ENCODE measurements at places on chromosomes 7 and 10.

DNA sequence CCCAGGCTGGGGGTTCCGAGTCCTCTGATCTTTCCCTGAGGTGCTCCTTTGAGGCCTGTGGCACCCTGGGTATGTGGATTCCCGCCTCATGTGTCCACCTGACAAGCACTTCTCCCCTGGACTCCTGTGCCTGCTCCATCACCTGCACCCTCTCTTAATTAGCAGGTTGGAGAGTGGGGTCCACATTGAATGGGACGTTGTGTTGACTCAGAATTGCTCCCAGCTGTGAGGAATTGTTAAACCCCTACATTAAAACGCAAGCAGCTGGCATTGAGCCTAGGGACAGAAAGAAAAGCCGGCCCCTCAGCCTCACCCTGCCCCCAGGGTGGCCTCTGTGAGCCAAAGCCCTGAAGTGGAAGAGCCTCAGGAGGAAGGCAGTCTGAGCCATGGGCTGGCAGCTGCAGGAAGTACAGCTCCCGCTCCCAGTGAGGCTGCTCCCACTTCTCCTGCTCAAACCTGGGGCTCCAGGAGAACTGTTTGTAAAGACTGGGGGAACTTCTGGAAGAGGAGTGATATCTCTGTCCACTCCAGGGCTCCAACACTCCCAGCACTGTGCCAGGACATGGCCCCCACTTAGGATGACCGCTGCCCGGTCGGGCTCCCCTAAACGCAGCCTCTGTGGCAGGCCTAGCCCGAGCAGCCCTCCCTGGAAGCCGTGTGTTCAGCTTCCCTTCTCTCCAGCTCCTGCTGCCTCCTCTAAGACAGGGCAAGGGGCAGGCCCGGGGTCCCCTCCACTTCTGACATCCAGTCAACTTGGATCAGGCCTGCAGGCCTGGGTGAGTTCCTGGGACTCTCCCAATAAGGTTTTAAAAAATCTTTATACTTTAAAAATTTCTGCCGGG is 1.8 kb upstream of the OPN4 start:
- no peak for DNase-seq

GRCh38 chr7:57487957-57488356 is 38.0 kb downstream of the ZNF716 start:
- DNase-seq = no peak

GRCh38 chr7:85641331-85641730 is 454.5 kb upstream of the SEMA3D start:
- no peak for DNase-seq

GRCh38 chr10:47402641-47403301 is 18.7 kb upstream of the ZNF488 start:
- DNase-seq = peak; percentile 61

DNA sequence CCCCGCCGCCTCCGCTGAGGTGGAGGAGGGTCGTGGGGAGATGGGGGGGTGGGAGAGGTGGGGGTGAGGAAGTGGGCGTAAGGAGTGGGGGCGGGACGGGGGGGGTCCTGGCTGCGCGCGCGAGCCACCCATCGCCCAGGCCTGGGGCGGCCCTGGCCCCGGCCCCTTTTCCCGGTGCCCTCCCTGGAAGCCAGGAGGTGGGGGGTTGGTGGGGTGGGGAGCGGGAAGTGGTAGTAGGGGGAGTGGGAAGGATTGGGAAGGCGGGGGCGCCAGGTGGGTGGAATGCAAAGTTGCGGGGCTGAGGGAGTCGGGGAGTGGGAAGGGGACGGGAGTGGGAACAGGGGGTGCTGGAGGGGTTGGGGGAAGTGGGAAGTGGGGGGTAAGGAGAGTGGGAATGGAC is 319 bp upstream of the MMD2 start:
- no peak for DNase-seq

DNA sequence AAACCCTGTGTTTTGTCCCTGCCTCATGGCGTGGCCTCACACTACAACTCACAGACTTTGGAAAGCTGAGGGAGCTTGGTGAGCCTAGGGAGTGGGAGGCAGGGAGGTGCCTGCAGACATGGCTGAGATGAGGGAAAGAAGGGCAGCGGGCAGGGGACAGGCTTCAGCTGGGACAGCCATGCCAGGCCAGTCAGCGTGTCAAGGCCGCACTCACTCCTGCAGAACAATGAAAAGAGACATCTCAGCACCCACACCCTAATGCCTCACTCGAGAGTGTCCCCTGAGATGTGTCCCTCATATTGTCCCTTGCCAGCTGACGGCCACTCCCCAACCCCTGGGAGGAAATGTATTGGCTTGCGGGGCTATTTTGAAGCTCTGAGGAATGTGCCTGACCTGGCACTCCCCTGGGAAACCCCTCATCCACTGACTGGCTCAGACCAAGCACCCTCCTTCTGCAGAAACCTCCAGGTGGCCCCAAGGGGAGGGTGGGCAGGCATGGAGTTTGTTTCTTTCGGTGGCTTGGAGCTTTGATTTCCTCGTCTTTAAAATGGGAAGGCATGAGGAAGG is 31.6 kb downstream of the SH3PXD2A start:
- DNase-seq = no peak

GRCh38 chr7:90626013-90626412 is 29.9 kb downstream of the CDK14 start:
- no peak for DNase-seq

- DNase-seq = no peak
These were observed 10.5 kb upstream of the KCP start for GRCh38 chr7:128920913-128921582.

DNA sequence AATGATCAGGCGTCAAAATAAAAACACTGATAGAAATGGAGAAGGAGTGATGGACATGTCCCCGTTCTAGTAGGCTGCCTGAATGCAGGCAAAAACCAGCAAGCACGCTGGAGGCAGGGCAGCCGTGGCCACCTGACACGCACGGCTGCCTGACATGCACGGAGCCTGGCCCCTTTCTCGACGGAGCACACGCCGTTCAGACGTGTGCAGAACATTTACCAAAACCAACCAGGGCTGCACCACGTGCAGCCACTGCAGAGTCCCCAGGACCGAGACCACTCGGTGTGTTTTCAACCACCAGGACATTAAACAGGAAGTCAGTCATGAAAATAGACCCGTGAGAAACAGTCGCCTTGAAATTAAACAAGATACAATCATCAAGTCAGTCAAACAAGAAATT is 61.9 kb upstream of the NKX6-2 start:
- DNase-seq = no peak

DNA sequence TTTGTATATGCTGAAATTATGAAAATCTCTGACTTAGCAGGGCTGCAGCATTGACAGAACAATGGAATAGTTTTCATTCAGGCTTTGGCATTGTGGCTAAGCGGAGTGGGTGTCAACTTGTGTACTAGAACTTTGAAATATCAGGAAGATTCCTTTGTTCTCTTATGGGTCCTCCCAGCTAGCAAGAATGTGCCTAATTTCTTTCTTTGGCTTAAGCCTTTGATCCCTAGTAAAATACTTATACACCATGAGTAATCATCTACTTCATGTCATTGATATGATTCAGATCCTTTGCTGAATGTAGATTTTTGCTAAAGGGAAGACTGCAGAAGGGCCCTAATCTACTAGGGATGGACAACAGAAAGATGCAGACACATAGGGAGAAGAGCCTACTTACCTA is 6.2 kb downstream of the AVL9 start:
- DNase-seq = no peak

DNA sequence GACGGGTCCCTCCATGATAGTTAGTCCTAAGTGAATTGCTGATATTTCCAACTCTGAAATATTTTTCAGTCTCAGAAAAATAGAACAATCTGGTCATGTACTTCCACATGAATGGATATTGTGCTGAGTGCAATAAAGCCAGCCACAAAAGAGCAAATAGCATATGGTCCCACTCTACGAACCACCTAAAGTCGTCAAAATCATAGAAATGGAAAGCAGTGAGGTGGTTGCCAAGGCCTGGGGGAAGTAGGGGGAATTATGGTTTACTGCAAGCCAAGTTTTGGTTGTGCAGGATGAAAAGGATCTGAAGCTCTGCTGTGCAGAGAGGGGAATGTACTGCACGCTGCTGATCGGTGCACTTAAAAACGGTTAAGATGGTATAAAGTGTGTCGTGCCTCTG is 313.8 kb upstream of the ADARB2 start:
- DNase-seq = no peak

DNA sequence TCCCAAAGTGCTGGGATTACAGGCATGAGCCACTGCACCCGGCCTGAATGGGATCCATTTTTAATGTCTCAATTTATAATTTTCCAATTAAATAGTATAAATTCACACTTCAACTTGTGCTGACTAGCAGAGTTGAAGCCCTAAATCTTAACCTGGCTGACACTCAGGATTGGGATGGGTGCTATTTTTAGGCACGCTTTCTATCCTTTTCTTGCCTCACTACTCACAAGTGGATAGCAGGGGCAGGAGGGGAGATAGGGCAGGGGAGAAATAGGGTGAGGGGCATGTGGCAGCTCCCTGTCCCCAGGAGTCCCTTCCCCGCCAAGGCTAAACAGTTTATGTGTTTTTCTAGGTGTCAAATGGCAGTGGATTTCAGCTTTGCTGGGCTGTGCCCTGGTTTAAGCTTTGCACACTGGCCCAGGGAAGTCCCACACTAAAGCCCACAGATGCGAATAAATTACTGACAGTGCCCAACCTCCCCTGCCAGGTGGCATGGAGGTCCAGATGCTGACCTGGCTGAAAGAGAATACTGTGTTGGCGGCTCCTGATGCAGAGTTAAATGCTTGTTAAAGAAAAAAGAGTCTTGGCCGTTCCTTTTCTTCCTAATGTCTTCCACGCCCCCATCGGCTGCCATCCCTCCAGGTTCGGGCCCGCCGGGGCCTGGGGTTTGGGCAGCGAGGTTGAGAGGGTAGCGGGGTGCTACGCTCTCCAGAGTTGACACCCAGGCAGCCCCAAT is 36.2 kb upstream of the EFCAB10 start:
- no peak for DNase-seq

DNA sequence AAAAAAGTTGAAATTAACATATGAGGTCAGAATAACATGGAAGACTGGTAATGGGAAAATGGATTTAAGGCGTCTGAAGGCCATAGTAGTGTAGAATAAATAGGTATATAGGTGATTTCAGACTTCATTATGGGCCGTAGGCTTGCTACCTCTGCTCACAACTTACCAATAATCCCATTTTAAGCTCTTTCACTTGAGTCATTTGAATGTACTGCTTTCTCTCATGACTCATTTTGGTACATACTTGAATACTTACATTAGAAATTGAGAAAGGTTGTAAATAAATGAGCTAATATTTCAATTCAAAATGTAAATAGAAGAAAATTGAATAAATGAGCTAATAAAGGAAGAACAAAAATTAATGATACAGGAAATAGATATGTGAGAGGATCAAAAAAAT is 42.2 kb upstream of the NEUROD6 start:
- no peak for DNase-seq

DNA sequence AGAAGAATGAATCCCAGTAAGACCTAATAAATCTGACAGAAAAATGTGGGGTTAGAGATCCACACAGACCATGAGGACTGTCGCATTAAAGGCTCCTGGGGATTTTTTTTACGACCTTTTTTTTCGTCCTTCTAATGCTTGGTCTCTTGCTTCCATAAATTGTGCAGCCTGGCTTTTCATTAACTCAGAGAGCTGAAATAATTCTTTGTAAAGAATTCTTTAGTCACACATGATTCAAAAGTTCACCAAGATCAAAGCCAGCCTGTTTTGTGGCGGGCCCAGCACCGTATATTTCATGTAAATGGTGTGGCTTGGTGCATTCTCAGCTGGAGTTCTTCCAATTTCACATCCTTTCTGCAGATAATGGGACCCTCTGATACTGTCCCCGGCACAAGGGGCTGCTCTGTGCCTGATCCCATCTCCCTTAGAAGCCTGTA is 206.6 kb upstream of the BMPER start:
- no peak for DNase-seq

DNA sequence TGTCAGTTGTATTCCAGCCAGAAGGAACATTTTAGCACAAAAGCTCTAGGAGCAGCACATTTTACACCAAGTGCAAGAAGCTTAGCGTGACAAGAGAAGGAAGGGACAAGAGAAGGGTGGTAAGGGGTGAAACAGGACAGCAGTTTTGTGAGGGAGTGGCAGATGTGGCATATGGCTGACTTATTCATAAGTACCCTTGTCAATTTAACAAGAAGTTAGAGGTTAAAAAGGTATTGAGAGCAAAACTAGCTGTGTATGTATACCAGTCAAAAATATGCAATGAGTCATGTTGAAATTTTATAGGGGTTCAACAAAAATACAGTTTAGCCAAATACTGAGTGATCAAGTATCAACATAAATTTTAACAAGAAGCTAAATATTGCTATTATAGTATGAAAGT is 561.5 kb upstream of the POT1 start:
- DNase-seq = no peak

- no peak for DNase-seq
These were observed 21.8 kb downstream of the MGAM start for GRCh38 chr7:142017451-142017850.

DNA sequence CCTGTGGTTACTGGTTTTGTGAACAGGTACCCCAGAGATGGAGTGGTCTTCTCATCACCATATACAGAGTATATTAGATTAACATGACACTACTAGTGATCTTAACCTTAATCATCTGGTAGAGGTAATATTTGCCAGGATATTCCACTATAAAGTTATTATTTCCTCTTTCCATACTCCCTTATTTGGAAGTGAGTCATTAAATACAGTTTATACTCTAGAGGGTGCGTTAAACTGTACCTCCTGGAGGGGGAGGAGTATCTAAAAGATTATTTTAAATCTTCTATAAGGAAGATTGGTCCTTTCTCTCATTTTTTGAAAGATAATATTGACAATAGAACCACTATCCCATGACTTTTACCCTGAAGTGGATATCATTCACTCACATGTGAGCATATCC is 85.4 kb downstream of the THSD7A start:
- no peak for DNase-seq

DNA sequence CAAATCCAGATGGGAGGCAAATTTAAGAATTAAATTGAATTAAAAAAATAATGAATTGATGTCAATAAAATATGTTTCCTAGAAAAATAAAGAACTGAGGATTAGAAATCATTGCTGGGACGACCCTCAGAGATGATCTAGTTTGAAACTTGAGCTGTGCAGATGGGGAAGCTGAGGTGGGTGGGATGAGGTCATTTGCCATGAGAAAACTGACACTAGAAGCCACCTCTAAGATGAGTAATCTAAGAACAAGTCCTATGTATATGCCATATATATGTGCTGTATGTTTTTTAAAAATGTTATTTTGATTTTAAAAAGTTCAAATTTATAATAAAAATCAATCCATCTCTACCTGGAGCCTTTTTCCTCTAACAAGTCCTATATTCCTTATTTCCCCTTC is 135.7 kb downstream of the RSU1 start:
- DNase-seq = no peak

DNA sequence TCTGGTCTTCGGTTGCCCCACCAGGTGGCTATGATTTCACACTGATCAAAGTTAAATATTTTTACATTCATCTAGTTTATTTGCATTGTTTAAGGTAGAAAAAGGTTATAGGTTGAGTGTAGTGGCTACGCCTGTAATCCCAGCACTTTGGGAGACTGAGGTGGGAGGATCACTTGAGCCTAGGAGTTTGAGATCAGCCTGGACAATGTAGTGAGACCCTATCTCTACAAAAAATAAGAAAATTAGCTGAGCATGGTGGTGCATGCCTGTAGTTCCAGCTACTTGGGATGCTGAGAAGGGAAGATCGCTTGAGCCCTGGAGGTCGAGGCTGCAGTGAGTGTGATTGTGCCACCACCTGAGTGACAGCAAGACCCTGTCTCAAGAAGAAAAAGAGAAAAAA is 3.8 kb downstream of the CCM2 start:
- DNase-seq = no peak
